Stimulated activated effector memory CD8-positive, alpha-beta T cell treated with anti-CD3 and anti-CD28 coated beads, Interleukin-12 subunit alpha, Interleukin-12 subunit beta, amount 100 ng/mL, for 72 hours (primary cell): ENCODE measurements at places on chromosomes 1 and 21.

DNA sequence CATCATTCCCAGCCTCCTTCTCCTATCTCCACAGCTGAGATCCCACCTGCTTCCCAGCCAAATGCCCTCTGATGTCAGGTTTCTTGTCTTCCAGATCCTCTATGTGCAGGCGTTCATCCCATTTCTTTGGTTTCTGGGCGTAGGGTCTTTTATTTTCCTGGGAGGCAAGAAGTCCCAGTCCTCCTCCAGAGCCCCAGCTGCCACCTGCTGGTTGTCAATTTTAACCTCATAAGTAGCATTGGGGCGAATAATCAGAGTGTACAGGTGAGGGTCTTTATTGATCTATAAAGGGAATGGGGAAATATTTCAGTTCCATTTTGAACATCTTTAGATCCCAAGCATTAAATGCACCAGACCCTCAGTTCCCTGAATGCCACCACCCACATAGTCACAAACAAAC lies 47.2 kb upstream of the EPS15 start:
- DNase-seq = no peak

GRCh38 chr1:145792484-145792883 lies 31.4 kb downstream of the RNF115 start:
- DNase-seq = no peak

DNA sequence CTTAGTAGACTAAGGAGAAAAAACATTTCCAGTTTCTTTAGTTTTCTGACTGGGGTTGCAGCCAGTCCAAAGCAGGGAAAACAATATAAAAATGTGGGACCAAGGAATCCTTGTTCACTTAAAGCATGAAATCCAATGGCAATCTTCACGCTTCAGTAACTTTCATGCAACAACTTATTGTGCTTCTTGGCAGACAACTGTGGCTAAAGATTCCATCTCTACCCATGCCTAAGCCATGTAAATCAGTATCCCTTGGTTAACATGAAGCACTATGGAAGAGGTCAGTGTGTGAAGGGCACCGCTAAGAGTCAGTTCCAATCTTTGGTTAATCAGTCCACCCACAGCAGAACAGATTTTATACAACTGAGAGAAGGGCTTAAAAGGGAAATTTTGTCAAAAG lies 201.8 kb upstream of the GREM2 start:
- DNase-seq = no peak

DNA sequence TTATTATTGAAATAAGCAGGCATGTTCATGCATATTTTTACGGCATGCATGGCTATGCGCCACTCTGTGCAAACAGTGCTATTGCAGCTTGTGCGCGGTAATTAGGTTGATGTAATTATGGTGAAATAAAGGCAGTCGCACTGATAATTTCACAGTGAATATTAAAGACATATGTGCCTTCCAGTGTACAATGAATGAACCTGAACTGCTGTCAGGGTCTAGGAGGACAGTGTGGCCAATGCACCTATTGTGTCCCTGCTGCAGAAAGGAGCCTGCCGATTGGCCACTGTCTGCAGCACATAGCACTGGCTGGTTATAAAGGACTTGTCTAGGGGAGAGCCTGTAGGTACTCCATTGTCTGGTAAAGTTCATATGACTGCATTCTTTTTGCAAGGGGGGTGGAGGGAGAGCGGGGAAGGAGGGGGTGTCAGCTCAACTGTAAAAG lies 340.4 kb downstream of the USP25 start:
- no peak for DNase-seq

- no peak for DNase-seq
These were observed 268.7 kb downstream of the CHRM3 start for GRCh38 chr1:239655023-239655422.

DNA sequence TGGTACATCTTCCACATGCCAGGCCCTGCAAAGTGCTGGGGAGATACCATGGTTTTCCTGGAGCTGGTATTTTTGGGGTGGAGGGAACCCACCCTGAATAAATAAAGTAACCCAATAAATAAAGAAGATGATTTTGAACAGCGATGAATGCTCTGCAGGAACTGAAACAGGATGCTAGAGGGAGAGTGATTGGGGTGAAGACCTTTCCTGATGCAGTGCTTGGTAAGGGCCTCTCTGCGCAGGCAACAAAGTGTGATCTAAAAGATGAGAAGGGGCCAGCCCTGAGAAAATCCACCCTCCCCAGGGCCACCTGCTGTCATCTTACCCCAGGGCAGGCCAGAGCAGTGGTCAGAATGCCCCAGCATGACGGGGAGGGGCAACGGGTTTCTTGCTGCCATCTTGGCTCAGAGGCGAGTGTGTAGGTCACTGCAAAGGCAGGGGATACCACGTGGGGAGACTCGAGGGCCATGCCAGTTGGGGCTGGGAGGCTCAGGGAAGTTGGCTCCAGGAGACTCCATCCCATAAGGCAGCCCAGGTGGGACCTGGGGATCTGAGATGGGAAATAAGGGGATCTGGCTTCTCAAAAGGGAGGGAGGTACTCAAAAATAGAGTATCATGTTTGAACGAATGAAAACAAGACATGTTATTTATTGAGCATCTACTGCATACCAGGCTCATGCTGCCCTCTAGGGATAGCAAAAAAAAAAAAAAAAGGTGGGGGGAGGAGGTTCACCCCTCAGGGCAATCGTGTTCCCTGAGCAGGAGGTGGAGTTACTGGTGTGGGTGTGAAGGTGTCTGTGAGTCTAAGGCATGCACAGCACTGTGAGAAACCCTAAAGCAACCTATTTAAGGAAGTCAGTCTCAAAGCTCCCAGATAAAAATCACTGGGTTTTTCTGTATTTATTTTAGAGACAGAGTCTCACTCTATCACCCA lies 2.8 kb downstream of the SRARP start:
- no peak for DNase-seq

- no peak for DNase-seq
These were observed 47.6 kb downstream of the IRF2BP2 start for GRCh38 chr1:234562334-234562733.

DNA sequence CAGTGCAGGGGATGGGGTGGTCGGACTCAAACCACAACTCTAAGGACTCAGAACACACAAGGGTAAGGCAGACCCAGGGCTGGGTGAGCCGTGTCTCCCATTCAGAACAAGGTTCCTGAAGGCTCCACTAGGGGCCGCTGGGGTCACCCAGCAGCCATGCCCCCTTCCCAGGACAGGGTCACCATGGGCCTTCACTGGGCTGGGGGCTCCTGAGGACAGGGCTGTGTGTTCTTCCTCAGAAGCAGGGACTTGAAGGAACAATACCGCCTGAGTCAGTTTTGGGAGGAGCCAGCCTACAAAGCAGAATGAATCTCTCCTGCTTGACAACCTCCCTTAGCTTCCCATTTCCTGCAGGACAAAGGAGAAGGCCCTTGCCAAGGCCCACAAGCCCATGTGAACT lies 15.4 kb downstream of the RIMS3 start:
- DNase-seq = no peak

DNA sequence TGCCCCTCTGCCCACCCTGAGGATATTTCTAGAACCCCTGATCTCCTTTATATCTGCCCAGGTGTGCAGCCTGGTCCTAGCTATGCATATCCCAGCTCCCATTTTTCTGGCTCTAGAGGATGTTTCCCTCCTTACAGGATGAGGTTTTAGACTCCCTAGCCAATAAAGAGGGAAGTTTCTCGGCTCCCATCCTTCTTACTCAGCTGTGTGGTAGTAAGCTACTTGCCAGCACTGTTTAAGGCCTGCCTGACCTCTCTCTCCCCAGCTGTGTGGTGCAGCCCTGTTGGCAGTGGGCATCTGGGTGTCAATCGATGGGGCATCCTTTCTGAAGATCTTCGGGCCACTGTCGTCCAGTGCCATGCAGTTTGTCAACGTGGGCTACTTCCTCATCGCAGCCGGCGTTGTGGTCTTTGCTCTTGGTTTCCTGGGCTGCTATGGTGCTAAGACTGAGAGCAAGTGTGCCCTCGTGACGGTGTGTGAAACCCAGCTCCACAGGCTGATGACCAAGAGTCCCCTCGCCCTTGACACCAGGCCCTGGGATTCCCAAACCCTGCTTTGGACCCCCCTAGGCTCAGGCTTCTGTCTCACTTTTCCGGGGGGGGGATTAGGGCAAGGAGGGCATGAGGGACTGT lies 7.8 kb upstream of the P3R3URF start:
- no peak for DNase-seq

DNA sequence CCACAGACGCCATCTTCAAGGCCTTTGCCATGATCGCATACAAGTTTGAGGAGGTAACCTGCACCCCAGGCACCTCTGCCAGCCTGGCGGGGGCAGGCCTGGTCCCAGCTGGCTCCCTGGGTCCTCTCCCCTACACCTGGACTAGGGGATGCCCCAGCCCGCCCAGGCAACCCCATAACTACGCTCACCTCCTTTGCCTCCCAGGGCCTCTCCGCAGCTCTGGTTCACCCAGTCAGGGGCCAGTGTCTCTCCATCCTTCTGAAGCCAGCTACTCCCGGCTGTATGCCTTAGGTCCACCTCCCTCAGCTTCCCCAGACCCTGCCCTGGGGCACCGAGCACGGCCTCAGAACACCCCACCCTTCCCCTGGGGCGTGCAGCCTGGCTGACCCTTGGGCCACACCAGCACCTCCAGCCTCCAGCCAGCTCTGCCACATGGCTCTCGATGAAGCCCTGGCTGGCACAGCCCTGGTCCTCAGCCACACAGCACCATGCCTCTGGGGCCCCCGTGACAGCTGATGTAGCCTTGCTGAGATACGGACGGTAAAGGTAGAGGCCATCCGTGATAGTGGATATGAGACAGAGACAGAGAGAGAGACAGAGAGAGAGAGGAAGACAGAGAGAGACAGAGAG lies 80.4 kb upstream of the COL6A1 start:
- no peak for DNase-seq

DNA sequence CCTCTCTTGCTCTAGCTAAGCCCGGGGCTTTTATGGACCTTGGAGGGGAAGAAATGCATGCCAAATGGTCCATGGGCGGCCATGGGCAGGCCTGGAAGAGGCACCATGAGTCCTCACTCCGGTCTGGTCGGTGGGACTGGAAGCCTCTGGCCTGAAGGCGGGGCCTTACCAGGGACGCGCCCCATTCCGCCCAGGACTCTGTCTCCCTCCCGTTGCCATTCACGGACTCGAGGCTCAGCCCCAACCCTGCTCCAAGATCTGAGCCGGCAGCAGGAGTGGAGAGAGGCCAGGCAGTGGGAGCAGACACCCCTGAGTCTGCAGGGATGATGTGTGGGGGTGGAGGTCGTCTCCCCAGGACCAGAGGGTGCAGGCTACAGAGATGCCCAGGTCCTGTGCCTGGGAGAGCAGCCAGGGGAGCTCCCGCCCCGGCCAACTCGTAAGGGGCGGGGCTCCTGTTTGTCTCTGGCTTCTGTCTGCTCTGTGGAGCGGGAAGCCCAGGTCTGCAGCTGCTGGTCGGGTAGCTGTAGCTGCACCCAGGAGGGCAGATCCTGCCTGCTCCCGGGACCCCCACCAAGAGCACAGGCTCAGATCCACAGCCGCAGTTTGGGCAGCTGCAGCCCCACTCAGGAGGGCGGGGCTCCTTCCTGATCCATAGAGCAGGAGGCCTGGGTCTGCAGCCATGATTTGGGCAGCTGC lies 8.3 kb upstream of the KANK4 start:
- DNase-seq = no peak

GRCh38 chr1:240455228-240455821 lies 156.6 kb downstream of the GREM2 start:
- DNase-seq = no peak

- peak; percentile 4 for DNase-seq
These were observed at the start of gene KCNT2 for GRCh38 chr1:196608390-196609369. Gene KCNT2, minus strand, starts transcription at chr1:196608440. Its CDS starts 131 bp downstream, at chr1:196608309.

- DNase-seq = no peak
These were observed 81.9 kb downstream of the SLC25A24 start for GRCh38 chr1:108117945-108118902.
